Endothelial cell (in vitro differentiated cells): ENCODE measurements at places on chromosomes 6 and 20.

DNA sequence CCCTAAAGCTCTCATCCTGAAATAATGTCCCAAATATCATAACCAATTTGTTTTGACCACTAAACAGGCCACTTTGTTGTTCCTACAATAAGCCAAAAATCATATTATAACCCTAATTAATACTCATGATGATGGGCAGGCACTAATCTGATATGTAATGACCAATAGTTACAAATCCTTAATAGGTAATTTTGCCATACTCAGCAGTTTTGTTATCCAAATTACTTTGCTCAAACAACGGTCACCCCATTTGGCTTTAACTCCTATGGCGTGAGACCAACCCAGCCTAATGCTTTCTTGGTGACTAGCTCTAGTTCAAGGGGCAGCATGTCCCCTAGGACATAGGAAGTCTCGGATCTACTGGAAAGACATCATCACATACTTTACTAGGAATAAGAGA lies 123.2 kb upstream of the ID4 start:
- no peak for DNase-seq

DNA sequence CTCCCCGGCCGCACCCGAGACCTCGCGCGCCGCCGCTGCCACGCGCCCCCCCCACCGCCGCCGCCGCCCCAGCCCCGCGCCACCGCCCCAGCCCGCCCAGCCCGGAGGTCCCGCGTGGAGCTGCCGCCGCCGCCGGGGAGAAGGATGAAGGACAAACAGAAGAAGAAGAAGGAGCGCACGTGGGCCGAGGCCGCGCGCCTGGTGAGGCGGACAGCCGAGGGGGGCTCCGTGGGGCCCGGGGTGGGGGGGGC lies 426 bp downstream of the ASXL1 start:
- DNase-seq, result no peak

GRCh38 chr6:135062735-135063134 lies 8.1 kb upstream of the HBS1L start:
- DNase-seq, result no peak

GRCh38 chr6:55827818-55828522 lies 47.4 kb downstream of the BMP5 start:
- DNase-seq, result no peak

DNA sequence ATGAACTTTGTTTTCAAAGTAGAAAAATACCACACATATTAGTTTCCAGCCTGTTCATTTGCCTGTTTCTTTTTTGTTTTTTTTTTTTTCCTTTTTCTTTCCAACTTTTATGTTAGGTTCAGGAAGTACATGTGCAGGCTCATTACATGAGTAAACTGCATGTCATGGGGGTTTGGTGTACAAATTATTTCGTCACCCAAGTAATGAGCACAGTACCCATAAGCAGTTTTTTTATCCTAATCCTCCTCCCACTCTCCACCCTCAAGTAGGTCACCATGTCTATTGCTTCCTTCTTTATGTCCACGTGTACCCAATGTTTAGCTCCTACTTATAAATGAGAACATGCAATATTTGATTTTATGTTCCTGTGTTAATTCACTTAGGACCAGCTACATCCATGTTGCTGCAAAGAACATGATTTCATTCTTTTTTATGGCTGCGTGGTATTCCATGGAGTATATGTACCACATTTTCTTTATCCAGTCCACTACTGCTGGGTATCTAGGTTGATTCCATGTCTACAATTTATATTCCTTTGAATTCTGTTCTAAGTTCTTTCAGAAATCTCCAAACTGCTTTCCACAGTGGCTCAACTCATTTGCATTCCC lies 31.8 kb downstream of the SNX14 start:
- no peak for DNase-seq

- DNase-seq, result no peak
Measured at GRCh38 chr6:156694679-156695078, 82.5 kb upstream of the ARID1B start.

DNA sequence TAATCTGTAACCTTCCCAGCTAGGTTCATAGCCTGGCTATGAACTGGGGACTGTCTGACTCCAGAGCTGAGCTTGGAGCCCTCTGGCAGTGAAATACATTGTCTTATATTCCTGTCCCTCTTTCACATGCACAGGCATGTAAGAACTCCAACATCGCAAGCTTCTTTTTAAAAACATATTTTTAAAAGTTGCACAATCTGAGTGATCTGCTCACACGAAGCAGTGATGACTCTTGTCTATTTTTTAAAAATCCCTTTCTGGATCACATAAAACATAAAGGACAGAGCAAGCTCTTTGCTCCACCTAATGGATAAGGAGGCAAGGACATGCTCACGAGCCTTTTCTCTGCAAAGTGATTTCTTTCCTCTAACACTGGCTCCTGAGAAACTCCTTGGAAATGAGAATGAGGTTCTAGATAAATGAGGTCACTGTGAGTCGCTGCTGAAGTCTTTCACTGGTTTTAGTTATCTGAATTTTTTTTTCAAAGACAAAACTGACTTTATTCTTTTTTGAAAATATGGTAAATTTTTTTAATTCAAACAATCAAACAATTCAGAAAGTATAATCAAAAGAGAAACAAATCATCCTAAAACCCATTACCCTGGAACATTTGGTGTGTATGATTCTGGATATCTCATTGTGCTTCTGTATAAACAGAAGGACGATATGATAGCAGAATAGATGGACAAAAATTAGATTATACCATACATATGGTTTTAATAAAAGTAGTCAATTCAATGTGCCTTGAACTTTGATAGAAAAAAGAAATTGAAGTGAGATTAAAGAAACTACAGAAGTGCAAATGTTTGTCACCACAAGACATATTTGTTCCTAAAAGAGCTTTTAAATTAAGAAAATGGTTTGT lies 30.8 kb downstream of the IL20RA start:
- DNase-seq, result no peak

GRCh38 chr20:4329232-4329631 lies 313.9 kb upstream of the RNF24 start:
- DNase-seq, result no peak
